ENCODE measurements at places on chromosomes 1 and 21.

GRCh38 chr1:229328598-229329362 is 14.1 kb downstream of the CCSAP start:
- DNase-seq = no peak

DNA sequence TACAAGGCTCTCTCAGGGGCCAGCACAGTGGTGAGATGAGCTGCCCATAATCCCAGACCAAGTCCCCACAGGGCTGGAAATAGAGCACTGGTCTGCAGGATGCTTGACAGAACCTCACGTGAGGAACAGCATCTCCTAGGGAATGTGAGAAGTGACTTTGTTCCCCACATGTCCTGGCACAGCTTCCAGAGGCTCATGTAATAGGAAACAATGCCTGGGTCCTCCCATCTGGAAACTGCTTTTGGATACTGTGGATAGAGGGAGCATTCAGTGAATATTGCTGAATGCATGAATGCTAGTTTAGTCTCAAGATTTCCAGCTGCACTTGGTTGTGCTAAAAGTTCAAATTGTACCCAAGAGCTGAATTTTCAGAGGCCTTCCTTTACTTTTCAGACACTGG is 146.2 kb downstream of the TNR start:
- no peak for DNase-seq

- DNase-seq = no peak
Measured at GRCh38 chr1:7343882-7344281, 427.2 kb upstream of the VAMP3 start.

GRCh38 chr1:230080822-230081221 is 13.8 kb downstream of the GALNT2 start:
- no peak for DNase-seq

DNA sequence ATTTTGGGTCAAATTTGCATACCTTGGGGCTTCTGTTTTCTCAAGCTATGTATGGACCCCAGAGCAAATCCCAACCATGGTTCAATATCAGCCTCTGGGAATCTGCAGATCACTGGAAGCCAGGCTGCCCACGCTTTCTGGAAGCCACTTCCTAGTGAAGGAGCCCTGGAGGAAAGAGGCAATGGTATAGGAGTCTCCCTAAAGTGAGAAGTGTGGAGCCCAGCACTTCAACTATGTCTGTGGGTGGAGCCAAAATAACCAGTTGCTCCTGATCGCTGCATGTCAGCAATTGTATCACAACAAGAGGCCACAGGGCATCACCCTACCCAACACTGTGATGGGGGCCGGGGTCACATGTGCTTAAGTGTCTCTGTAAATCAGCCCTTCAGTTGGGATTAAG is 26.9 kb downstream of the ETS2 start:
- DNase-seq = no peak

GRCh38 chr1:180363246-180363995 is 133.4 kb downstream of the LHX4 start:
- DNase-seq = no peak

DNA sequence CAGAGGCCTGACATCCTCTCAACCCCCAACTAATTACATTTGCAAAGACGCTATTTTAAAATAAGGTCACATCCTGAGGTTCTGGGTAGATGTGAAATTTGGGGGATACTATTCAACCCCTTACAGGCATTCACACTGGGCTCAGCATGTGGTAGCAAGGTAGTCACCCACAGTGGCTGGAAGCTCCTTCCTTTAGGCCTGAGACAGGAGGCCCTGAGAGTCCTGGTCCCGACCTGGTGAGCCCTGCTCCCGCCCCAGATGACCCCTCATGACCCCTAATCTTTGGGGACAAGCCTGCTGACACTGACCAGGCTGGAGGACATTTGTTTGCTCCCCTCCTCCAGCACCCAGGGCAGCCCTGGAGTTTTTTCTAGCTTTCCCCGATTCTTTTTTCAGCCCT is 225.9 kb downstream of the DYRK1A start:
- no peak for DNase-seq

- DNase-seq = no peak
Measured at GRCh38 chr1:159943908-159944622, 1.3 kb downstream of the IGSF9 start.

DNA sequence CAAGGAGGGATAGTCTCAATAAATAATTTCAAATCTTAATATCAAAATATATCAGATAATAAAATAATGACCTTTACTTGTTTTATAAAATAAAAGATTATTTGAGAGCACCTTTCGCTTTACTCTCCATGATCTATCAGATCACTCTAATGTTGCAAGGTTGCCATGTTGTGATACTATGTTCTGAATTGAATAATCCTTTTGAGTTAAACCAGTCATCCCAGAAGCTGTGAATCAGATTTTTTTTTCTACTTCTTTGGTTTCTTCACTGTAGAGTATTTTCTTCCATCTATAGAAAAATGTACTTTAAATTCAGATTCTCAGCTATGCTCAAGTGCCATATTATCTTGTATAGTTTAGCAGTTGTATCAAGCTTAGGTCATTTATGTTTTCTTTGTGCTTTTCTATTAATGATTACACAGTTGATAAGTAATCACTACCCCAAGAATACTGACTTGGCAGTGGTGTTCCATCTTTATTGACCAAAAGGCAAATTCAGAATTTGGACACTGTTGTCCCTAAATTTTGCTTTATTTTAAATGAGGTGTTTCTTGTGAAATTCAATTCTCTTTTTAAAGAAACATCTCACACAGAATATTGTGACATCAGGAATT is 32.9 kb downstream of the BRDT start:
- no peak for DNase-seq

DNA sequence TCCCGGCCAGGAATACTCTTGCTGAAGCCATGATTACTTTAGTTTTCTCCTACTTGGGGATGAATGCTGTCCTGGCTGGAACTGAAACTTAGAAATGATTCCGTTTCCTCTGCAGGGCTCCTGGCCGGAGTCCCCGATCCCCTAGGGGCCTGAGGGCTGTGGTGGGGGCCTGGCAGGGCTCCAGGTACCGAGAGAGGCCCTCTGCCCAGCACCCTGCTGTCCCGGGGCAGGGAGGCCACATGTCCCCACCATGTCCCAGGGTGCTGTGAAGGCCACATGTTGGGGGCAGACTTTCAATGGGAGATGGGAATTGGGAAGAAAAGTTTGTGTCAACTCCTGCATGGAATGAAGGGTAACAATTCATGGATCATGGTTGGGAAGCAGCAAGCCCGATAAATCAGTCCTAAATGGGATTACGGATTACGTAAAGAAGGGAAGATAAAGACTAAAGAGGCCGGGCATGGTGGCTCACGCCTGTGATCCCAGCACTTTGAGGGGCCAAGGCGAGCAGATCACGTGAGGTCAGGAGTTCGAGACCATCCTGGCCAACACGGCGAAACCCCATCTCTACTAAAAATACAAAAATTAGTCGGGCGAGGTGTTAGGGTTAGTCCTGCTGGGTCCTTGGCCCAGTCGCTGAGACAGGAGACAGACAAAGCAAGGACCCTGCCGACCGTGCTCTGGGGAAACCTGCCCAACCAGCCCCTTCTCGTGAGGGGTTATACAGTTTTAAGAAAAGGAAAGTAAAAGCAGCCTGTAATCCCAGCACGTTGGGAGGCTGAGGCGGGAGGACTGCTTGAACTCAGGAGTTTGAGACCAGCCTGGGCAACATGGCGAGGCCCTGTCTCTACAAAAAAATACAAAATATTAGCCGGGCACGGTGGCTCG is 37.6 kb downstream of the MORN1 start:
- DNase-seq = no peak

DNA sequence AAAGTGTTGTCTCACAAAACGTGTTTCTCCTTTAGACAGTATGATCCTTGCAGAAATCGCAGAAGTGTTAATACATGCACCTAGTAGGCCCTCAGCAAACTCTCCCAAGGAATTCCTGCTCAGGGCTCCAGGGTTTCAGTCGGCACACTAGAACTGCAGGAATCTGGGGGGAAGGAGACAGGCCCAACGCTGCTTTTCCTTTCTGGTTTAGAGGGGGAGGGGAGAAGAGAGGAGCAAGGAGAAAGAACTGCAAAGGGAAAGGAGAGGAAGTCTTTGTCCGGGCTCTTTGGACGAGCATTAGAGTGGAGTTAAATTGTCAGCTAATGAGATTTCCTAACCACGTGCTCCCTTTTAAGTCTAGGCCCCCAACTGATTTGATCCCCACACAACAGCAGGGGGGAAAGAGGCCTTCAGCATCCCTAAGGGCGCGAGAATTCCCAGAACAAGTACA is 103.7 kb upstream of the SOD1 start:
- DNase-seq = no peak

GRCh38 chr1:145858238-145858900 is 512 bp downstream of the PIAS3 start:
- DNase-seq = no peak

- no peak for DNase-seq
Measured at GRCh38 chr1:181021159-181021558, 1.5 kb downstream of the STX6 start.

- no peak for DNase-seq
Measured at GRCh38 chr1:53517821-53518352, 58.7 kb downstream of the DMRTB1 start.

DNA sequence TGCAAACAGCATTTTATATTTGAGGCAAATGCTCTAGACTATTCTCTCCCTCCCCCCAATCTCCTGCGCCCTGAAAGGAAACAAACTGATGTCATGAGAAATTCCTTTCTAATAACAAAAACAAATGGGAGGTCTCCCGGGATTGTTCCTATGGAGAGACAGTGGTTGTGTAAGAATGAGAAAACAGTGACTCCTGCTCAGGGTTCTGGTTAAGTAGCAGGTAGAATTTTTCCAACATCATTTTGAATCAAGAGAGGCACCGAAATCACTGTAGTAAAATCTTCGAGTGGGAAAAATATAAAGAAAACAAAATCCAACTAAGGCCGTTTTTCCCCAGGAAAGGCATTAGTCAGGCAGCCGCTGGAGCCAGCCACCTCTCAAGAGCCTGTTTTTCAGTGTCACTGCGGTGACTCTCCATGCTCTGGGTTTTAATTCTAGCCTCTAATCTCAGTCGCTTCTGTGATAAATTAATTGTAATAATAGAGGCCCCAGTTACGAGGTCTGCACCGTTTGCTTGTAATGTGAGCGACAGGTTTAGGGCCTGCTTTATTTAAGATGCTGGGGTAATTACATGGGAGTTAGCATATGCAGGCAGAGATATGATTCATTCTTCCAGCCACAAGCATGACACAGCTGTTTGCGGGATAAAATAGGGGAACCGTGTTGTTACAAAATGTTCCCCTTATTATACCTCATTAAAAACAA is 80.3 kb downstream of the RNF220 start:
- DNase-seq = peak; percentile 67

- peak; percentile 55 for DNase-seq
Measured at GRCh38 chr21:26850116-26850643, 5.0 kb upstream of the ADAMTS1 start.

- no peak for DNase-seq
Measured at GRCh38 chr1:92365378-92366039, 66.7 kb downstream of the RPAP2 start.

DNA sequence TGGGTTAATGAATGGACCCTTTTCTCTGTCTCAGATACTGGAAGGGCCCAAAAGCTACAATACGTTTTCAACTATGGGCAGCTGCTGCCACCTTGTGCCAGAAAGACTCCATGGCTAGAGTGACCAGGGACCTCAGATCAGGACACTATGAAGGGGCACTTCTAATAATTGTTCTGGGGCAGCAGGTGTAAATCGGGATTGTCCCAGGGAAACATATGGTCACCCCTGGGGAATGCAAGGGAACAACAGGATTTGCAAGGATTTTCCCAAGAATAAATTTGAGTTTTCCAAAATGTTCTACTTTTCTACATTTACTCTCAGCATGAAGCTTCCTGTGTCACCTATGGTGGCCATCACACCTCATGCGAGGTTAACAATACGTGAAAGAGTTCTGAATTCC is 12.0 kb upstream of the FCAMR start:
- DNase-seq = peak; percentile 36

DNA sequence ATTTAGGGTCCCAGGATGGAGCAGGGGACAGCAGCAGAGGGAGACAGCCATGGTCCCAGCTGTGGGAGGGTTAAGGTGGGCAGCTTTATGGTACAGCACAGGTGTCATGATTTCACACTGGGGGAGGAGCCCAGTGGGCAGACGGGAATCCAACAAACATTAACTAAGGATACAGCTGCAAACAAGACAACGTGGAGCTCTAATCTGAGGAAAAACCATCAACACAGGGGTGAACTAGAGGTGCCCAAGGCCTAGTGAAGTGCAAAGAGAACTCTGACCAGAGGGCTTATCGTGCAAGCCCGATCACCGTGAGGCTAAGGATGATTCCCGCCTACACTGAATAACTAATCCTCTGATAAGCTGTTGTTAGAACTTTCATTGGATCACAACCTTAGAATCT is 18.7 kb downstream of the ECE1 start:
- no peak for DNase-seq

GRCh38 chr1:10598389-10598702 is 123.6 kb downstream of the PEX14 start:
- DNase-seq = peak; percentile 28

GRCh38 chr1:15950763-15951295 is 25.1 kb downstream of the ZBTB17 start:
- DNase-seq = peak; percentile 70

DNA sequence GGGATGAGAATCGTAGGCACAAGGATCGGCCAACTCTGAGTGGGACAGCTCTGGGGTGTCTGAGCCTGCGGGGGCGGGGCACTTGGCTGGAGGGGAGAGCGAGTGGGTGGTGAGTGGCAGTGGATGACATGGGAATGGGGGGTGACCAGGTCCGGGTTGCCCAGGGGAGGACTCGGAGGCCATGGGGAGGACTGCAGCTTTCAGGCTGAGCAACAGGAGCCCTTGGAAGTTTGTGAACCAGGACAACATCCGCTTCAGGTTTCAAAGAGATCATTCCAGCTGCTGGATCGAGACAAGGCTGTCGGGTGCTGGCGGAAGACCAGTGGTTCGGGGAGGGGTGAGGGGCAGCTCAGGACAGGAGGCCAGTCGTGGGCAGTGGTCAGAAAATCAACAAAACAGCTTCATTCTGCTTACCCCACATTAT is 124.4 kb upstream of the IRF2BP2 start:
- DNase-seq = no peak

GRCh38 chr1:232653789-232654188 is 23.9 kb upstream of the SIPA1L2 start:
- no peak for DNase-seq

DNA sequence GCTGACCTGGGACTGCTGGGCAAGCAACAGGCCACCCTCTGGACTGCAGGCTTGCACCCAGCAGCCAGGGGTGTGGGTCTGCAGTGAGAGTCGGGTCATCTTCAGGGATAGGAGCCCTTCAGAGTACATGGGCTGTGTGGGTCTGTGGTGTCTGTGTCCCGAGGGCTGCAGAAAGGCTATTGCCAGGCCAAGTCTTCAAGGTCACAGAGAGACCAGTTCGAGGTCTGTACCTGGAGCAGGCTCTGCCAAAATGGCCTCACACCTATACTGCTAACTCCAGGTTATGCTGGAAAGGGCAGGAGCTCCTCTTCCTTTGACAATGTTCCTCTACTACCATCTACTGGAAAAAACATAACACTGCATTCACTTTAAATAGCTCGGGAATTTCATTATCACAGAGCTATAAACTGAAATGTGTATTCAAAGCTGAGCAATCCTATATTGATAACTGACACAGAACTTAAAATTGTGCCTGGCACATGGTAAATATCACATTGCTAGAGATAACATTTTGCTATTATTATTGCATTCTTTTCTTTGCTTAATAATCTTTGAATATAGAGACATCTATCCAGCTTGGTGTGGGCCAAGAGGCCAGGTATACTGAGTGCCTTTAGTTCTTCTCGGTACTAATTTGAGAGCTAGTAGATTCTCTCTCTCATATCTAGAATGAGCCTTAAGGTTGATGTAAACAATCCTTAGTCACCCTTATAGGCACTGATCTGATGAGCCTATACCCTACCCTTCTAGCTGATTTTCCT is 6.9 kb upstream of the DNAH14 start:
- DNase-seq = peak; percentile 51
